ENCODE measurements at places on chromosomes 4 and X.

DNA sequence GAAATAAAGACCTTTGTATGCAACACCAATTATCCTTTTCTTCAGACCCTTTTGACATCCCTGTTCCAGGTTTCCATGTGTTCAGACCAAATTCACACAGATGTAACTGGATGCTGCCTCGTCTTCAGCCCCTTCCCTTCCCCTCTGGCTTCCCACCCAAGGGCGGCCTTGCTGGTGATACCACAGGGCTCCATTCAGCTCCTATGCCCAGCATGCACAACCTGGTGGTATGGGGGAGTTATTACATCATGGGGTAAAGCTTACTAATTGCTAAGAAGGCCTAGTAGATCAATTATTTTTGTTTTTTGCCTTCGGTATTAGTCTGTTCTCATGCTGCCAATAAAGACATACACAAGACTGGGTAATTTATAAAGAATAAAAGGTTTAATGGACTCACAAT lies 317.0 kb upstream of the CXXC4 start:
- DNase-seq: no peak

DNA sequence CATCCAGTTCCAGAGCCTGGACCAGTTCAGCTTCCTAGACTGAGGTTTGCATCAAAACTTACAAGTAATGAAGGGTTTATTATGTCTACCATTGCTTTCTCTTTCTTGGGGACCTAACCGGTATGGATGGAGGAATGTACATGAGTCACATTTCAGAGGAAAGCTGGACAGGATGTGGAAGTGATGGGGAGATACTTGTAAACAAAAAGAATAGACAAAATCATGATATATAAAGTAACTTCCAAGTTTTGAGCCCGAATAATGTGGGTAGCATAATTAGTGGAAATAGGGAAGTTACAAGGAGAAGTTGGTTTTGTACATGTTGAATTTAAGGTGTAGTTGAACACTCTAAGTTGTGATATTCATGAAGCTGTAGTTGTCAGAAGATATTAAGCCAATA lies 15.0 kb downstream of the FNIP2 start:
- DNase-seq: no peak

DNA sequence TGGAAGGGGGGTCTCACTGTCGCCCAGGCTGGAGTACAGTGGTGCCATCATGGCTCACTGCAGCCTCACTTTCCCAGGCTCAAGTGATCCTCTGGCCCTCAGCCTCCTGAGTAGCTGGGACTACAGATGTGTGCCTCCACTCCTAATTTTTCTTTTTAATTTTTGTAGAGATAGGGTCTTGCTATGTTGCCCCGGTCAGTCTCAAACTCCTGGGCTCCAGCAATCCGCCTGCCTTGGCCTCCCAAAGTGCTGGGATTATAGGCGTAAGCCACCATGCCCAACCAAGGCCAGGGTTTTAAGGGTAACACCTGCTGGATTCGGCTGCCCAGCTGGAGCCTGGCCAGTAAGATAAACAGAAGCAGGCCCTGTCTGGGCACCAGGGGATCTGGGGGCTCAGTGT lies 3.4 kb downstream of the TREX2 start:
- no peak for DNase-seq

DNA sequence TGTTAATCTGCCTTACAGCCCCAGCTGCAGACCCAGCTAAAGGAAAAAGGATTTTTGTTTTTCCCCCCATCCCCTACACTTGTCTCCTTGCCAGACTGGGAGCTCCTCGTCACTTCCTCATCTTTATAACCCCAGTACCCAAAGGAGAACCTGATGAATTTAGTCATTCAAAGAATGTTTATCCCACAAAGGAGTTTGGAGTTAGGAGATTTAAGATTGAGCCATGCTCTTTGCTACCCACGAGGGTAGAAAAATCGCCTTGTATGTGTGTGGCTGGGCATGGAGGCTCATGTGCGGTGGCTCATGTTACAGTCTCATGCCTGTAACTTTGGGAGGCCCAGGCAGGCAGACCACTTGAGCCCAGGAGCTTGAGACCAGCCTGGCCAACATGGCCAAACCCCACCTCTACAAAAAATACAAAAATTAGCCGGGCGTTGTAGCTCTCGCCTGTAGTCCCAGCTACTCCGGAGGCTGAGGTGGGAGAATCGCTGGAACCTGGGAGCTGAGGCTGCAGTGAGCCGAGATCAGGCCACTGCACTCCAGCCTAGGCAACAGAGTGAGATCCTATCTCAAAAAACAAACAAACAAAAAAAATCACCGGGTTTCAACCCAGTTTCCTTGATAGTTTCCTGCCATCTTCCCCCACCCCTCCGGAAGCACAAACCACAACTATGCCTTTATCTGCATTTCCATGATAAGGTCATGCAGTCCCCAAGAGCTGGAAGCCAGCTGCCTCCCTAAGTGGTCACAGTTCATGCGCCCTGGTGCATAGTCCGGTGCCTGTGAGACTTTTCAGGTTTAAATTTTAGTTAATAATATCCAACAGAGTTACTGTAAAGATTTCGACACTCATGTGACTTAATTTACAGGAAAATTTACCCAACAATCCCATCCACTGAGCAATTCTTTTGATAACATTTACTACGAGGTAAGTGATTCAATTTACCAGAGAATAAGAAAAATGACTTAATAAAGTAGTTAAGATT lies 1.5 kb downstream of the CFAP97 start:
- peak; percentile 79 for DNase-seq

GRCh38 chrX:132001127-132001526 lies 22.0 kb upstream of the STK26 start:
- no peak for DNase-seq
